ENCODE measurements at places on chromosomes 6 and 20.

- DNase-seq = no peak
Observed at GRCh38 chr6:92361990-92362389, 1057.4 kb downstream of the EPHA7 start.

GRCh38 chr6:30747902-30748769, 3.8 kb upstream of the IER3 start:
- DNase-seq = no peak

DNA sequence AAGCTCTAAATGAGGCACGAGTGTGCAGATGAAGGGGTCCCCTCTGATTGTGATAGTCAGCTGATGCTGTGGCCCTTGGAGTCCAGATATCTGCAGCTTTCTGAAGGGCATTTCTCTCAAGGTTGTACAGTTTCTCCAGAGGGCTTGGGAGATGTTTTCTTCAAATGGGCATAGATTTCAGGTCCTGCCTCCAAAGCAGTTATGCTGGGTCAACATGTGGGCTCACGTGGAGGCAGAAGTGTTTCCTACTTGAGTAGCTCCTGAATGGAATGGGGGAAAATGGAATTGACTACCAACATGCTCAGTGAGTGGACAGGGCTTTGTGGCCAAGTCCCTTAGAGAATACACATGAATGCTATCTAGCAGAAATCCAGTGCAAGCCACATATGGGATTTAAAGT, 360.7 kb downstream of the SAMD5 start:
- DNase-seq = no peak

DNA sequence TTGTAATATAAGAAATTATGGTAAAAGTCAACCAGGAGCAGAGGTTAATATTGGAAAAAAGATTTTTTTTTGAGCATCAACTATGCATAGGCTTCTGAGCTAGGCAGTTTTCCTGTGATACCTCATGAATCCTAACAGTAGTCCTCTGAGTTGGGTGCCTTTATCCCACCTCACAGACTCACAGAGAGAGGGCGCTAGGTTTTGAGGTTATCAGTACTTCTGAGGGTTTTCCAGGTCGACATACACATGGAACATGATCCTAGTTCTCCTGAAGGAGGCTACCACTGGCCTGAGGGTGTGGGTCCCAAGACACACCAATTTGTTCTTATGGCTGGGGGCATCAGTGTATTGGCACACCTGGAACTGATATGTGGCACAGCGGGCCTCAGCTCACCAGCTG, 358.8 kb upstream of the JAG1 start:
- DNase-seq = no peak

DNA sequence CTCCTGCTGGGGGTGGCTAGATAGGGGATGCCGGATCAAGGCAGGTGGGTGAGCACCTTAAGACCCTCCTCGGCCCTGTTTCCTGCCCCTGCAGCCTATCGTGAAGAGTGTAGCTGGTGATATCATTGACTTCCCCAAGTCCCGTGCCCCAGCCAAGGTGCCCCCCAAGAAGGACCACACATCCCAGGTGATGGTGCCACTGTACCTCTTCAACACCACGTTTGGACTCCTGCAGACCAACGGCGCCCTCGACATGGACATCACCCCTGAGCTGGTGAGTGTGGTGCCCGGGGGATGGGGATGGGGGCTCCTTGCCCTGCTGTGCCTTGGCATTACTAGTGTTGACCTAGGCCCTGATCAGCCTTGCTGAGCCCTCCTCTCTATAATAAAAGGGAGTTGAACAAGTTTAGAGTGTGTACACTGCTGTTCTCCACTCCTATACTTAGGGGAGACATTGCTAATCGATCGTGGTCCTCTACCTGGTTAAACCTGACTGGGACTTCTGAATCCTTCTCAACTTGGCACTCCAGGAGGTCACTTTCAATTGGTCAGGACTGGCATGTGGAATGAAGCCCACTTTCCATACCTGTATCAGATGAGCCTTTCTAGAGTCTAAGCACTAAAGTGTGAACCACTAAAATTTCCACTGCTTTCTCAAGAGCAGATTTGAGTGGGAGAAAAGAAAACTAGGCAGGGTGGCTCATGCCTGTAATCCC, 11.0 kb downstream of the BPIFB3 start:
- no peak for DNase-seq

DNA sequence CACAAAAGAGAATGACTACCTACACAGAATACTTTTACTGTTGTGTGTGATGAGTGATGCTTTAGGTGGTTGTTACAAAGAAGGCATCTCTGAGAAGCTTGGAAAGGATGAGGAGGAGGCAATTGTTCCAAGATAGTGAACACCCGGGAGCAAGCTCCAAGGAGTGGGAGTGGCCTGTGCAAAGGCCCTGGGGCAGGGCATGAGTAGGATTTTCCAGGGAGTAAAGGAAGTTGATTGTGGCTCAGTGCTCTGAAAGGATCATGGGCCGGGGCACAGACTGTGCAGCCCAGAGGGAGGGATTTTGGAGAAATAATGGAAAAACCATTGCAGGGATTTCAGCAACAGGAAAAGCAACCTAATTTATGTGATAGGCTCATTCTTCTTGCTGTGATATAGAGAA, 264.3 kb downstream of the CDH26 start:
- DNase-seq = no peak

DNA sequence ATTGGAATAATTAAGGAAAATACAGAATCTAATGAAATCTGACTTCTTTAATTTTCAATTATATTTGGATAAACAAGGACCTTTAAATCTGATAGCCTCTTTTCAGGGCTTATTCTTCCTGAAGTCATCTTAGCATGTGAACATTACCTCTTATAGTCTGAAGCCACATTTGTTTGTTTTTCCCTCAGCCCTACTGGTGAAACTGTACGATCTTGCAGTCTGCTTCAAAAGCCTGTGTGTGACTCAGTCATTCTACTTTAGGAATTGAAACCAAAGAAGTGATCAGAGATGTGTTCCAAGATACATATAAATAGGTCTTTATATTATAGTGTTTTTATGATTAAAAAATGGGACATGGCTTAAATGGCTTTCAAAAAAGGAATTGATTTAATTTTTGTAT, 67.5 kb downstream of the MACROD2 start:
- DNase-seq = no peak

DNA sequence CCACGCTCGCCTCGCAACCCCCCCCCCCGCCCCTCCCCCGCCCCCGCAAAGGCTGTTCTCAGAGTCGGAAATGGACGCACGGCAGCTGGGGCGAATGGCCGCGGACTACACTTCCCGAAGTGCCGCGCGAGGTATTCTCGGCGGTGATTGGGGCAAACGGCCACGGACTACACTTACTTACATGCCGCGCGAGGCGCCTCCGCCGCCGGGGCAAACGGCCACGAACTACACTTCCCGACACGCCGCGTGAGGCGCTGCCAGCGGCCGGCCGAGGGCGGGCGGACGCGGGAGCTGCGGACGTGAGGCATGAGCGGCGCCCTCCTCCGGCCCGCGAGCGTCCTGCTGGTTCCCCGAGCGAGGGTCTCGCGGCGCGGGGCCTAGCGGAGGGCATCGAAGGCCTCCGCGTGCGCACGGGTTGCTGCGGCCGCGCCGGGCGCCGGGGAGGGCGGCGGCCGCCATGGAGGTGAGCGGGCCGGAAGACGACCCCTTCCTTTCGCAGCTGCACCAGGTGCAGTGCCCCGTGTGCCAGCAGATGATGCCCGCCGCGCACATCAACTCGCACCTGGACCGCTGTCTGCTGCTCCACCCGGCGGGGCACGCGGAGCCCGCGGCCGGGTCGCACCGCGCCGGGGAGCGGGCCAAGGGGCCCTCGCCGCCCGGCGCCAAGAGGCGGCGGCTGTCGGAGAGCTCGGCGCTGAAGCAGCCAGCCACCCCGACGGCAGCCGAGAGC, at the start of gene WRNIP1:
WRNIP1 (plus strand) TSS at position 228 of the 730 bp plus-strand sequence; CDS start at position 458, 230 bp downstream.
- peak; percentile 93 for DNase-seq

DNA sequence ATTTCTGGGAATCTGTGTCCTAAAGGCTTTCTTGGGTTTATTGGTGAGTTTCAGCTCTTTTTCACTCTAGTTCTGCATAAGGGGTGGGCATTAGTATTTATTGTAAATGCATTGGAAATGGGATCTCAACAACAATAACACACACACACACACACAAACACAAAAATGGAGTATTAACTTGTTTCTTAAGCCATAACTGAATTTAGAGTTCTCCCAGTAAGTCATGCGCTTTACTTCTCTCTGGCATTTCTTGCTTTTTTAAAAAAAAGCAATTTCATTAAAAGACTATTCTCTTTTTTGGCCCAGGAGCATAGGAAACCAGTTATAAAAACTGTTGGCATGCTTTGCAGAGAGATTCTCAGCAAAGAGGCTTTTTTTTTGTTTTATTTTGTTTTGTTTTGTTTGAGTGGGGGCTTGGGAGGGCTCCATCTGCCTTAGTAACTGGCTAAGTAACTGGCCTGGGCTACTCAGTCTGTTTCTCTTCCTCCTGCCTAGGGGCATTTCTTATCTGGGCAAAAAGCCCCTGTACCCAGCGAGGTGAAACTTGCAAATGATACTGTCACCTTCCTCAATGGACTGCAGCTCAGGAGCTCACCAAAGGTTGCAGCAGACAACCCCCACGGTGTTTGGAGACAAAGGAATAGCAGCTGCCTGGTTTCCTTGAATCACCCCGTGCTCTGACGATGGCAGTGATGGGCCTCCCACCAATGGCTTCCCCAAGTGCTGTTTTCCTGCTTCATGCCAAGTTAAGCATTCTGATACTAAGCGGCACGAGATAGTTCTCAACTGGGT, 128.5 kb downstream of the BCAS1 start:
- no peak for DNase-seq

- DNase-seq = no peak
Observed at GRCh38 chr6:52420668-52421358, 671 bp downstream of the EFHC1 start.

DNA sequence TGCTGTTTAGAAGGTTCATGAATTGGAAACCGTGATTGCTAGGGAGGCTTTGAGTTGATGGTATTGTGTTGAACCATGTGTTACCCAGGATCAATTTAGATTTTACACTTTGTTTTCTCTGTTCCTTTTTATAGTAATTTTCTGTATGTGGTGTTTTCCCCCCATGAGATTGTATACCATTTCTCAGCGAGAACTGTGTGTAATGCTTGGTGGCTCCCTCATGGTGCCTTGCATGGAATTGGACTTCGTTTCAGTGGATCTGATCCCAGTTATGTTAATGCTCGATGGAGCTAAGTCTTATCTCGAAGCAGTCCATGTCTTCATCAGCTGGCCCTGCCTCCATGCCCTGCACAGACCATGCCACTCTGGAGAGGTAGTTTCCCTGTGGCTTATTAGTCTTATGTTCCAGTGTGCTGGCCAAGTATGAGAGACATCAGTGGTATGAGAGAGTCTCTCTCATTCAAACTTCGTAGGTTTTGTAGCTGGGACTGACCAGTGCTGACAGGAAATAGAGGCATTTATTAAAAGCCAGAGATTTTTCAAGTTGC, 18.7 kb downstream of the PTPN1 start:
- DNase-seq = no peak

- no peak for DNase-seq
Observed at GRCh38 chr6:35473850-35474130, 5.6 kb downstream of the RPL10A start.

DNA sequence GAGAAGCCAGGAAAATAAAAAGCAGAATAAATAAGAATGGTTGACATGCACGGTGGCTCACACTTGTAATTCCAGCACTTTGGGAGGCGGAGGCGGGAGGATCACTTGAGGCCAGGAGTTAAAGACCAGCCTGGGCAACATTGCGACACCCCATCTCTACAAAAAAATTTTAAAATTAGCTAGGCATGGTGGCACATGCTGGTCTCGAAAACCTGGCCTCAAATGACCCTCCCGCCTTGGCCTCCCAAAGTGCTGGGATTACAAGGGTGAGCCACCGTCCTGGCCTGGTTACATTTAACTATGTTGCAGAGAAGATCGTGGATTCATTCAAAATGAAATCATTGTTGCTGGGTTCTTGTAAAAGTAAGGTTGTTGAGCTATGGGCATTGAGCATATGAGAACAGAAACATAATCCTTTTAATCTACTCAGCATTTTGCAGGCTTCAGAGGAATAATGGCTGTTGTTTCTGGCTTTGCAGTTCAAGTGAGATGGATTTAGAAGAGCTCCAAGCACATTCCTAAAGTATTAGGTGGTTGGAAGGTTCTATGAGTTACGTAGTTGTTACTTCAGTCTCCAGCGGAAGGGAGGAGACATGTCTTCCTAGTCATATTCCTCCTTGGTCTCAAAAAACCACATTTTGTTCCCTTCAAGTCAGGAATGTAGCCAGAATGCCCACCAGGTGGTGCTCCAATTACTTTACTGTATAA, 45.6 kb upstream of the RAB23 start:
- DNase-seq = no peak
